ENCODE measurements at places on chromosomes 5 and 9. TPM values are rescaled to one million over a fixed set of nuclear protein-coding genes. Genes with fewer than 3 reads are reported as not detected.

- DNase-seq: no peak
These were observed 274.3 kb upstream of the ZNF462 start for GRCh38 chr9:106588626-106589025.

DNA sequence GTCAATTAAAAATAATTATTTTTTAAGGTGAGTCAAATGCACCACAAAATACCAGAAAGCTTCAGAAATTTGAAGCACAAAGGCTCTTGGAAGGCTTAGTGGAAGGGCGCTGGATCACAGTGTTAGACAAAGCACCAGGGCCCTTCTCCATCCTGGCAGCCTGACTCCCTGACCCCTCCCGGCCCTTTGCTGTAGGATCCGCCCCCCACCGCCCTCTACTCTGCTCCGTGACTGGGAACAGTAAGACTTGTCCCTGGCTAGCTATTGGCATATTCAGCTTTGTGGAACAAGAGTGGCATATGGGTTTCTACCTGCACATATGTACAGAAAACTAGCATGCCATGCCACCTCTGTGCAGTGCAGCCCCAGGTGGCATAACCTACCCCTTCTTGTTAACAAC lies 222.1 kb downstream of the SYK start:
- DNase-seq: no peak

GRCh38 chr5:169197343-169197742 lies 103.6 kb downstream of the SLIT3 start:
- no peak for DNase-seq

The IARS1 gene
- 40.1 TPM for total RNA-seq

The CWC27 gene
- total RNA-seq: 9.1 TPM

The PDZD2 gene
- 79.5 TPM for total RNA-seq

The SREK1 gene
- 15.4 TPM for total RNA-seq

The CXCL14 gene
- total RNA-seq: 0.33 TPM

Measured in right atrium auricular region (tissue), 2 donors.